Adrenal gland (tissue), 19 donors: ENCODE measurements at places on chromosomes 1 and 21.

DNA sequence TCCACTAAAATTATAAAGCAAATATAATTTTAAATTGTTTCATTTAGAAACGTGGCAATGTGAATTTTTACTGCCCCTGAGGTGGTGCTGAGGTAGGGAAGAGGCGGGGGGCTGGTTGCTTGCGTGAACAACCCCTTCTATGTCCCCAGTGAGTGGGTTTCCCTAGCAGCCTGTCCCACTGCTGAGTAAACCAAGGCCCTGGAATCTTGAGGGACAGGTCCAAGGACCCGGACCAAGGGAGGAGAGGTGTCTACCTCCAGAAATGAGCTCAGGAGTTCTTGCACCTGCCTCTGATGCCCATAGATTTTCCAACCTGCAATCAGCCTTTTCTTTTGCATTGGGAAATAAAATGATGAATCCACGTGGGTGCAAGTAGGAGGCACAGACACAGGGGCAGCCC lies 649 bp upstream of the LDLRAD1 start:
- H3K27me3 ChIP-seq: no peaks in the 10 kb centered on the region
- no peak overlapping the region for H3K27ac ChIP-seq
- no peak overlapping the region for H3K4me3 ChIP-seq
- no peaks in the 10 kb centered on the region for H3K36me3 ChIP-seq

DNA sequence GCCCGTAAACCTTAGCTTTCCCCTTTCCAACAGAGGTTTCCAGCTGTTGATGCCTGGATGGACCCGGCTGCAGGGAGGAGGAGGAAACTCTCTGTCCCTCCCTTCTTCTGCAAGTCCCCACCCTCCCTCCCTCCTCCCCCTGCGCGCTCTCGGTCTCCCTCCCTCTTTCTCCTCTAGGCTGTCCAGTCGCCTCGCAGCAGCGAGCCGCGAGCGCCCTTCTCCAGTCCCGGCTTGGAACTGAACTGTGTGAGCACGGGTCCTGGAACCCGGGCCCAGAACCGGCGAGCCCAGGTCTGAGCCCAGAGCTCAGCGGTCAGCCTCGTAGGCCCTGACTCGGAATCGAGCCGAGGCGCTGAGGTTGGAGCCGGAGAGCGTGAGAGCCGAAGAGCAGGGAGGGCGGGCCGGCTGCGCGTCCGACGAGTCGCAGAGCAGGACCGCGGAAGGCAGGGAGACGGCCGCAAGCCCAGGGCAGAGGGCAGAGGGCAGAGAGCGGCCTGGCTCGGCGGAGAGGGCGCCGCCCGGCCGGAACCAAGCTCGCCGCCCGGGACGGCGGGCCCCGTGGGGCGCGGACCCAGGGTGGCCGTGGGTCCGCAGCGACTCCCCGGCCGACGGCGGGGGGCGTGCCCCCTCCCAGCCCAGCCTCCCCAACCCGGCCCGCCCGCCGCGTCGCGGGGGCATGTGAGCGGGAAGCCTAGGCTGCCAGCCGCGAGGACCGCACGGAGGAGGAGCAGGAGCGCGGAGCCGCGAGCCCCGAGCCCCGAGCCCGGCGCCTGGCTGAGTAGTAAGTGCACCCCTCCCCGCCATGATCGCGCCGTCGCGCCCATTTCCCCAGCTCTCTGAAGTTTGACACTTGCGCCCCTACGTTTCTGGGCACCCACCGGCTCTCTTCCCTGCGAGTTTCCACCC lies at the start of gene SOX13:
SOX13 (plus strand) TSS at position 185 of the 906 bp plus-strand sequence. CDS start 39,801 bp downstream, outside the sequence.
- H3K4me3 ChIP-seq: peak within 1 kb of the TSS; percentile 74
- H3K4me1 ChIP-seq: peaks cover 33% of the 10 kb centered on the region
- no peaks in the 10 kb centered on the region for H3K27me3 ChIP-seq

- peaks cover 22% of the 10 kb centered on the region for H3K4me1 ChIP-seq
- no peak overlapping the region for H3K4me3 ChIP-seq
- H3K27me3 ChIP-seq: no peaks in the 10 kb centered on the region
- no peak overlapping the region for H3K27ac ChIP-seq
- no peaks in the 10 kb centered on the region for H3K36me3 ChIP-seq
These were observed 42.8 kb downstream of the RCSD1 start for GRCh38 chr1:167672831-167673230.

GRCh38 chr1:103492003-103492625 lies 33.4 kb upstream of the RNPC3 start:
- H3K36me3 ChIP-seq: no peaks in the 10 kb centered on the region
- DNase-seq: no peak
- H3K4me3 ChIP-seq: no peak overlapping the region
- H3K27ac ChIP-seq: no peak overlapping the region
